Mesothelial cell of epicardium (in vitro differentiated cells): ENCODE measurements at places on chromosomes 5 and 9. TPM values are rescaled to one million over a fixed set of nuclear protein-coding genes. Genes with fewer than 3 reads are reported as not detected.

SPINK13 gene
- not detected in 3 replicates for total RNA-seq

PCDHGA2 gene
- 0.11 to 0.33 TPM (median 0.32 TPM) in 3 replicates for total RNA-seq

MSMP gene
- not detected in 3 replicates for total RNA-seq

NMUR2 gene
- 1.7 to 1.9 TPM (median 1.8 TPM) in 3 replicates for total RNA-seq

PCDHA1 gene
- not detected in 3 replicates for total RNA-seq

SLIT3 gene
- total RNA-seq: 64.1 to 65.1 TPM (median 64.3 TPM) in 3 replicates

ADAMTS6 gene
- total RNA-seq: 17.3 to 20.6 TPM (median 17.7 TPM) in 3 replicates

REEP2 gene
- total RNA-seq: 14.2 to 19.7 TPM (median 15.6 TPM) in 3 replicates

NOL8 gene
- total RNA-seq: 39.0 to 43.4 TPM (median 42.7 TPM) in 3 replicates

GRIN1 gene
- 0.58 to 0.99 TPM (median 0.64 TPM) in 3 replicates for total RNA-seq

LHX3 gene
- not detected in 3 replicates for total RNA-seq
